ENCODE measurements at places on chromosomes 2 and 18.
A peak's percentile ranks its signal among the peaks of the same experiment; 100 is the strongest.

DNA sequence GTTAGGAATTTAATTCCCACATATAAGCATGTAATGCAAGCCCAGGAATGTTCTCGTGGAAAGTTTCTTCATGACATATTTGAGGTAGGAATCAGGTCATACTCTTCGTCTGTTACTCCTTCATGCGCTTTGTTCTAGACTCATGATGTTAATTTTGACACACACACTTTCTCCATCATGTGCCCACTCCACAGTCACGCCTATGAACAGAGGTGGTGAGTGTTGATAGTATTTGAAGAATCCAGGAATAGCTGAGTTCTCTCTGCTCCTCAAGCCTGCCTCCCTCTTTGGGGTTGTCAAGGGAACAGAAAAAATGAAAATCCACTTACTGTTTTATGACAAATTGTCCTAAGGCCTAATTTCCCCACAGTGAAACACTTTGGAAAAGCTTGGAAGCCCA is 117.3 kb upstream of the SERPINE2 start:
- no peak for DNase-seq

DNA sequence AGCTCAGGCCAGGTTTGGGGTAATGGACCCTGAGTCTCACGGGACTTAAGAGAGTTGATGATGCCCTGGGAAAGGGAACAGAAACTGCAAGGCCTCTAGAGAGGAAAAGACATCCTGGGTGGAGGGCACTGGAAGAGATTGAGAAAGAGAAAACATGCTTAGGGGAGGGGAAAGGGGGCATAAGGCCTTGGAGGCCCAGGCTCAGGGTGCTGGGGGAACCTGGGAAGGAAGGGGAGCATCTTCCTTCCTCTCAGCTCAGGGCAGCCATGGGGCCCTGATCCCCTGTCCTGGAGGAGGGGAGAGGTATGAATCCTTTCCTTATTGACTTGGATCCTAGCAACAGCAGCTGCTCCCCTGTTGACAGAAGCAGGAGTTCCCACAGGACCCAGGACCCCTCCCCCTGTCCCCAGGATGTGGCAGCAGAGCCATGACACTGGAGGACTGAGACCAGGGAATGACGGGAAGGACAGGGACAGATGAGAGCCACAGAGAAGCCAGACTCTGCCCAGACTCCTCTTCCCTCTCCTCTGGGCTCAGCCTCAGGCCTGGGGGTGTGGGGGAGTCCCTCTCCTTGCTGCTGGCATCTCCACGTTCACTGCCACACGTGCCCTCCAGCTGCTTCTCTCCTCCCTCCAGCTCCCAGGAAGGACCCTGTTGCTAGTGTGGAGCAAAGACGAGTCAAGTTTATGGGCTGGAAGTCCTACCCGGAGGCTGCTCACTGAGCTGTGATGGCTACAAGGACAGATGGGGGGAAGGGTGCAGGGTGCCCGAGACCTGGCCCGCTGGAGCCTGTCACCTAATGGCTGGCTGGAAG is 815 bp downstream of the GPBAR1 start:
- DNase-seq: no peak

DNA sequence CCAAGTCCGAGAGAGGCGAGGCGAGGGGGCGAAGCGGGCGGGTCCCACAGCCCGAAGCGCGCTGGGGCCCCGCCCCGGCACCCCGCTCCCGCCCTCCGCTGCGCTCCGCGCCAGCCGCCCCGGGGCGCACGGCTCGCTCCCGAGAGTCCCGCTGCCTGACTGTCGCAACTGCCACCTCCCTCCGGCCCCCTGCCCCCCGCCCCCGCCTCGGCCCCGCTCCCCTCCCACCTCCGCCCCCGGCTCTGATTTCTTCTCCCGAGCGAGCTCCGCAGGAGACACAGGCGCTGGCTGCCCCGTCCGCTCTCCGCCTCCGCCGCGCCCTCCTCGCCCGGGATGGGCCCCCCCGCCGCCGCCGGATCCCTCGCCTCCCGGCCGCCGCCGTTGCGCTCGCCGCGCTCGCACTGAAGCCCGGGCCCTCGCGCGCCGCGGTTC is at the start of gene WNT6:
WNT6 (plus strand) TSS at position 250 of the 432 bp plus-strand sequence. CDS start 233 bp downstream, outside the sequence.
- DNase-seq: no peak

- no peak for DNase-seq
Observed at GRCh38 chr18:36889321-36889720, 60.4 kb downstream of the KIAA1328 start.

GRCh38 chr2:59578349-59578748 is 975.1 kb downstream of the BCL11A start:
- no peak for DNase-seq

- no peak for DNase-seq
Observed at GRCh38 chr2:121253021-121253673, 31.9 kb downstream of the TFCP2L1 start.

- DNase-seq: peak; percentile 42
Observed at GRCh38 chr2:157592948-157593347, 35.7 kb downstream of the ACVR1C start.

GRCh38 chr2:21256006-21256405 is 132.2 kb downstream of the TDRD15 start:
- DNase-seq: peak; percentile 93

DNA sequence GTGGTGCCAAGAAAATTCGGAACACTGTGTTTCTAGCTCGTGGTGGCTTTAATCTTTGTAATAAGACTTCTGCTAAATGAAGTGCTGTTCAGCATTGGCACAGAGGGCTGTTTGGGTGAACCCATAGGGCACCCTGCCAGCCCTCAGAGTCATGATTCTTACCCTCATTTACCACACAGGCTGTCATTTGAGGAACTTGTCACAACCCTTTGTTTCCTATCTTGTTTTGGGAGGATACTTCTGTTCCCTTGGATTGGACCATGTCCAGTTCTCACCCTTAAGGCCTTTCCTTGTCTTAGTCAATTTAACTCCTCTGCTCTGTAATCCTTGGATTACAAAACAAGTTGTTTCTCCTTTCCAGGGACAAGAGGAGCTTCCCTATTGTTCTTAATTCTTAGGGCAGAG is 225.7 kb downstream of the MTX2 start:
- peak; percentile 98 for DNase-seq

- no peak for DNase-seq
Observed at GRCh38 chr18:49364821-49365220, 95.6 kb downstream of the DYM start.

- peak; percentile 52 for DNase-seq
Observed at GRCh38 chr2:119158563-119159347, at the start of gene C1QL2. C1QL2 (minus strand) TSS chr2:119158751; CDS start chr2:119158269, 482 bp downstream.

DNA sequence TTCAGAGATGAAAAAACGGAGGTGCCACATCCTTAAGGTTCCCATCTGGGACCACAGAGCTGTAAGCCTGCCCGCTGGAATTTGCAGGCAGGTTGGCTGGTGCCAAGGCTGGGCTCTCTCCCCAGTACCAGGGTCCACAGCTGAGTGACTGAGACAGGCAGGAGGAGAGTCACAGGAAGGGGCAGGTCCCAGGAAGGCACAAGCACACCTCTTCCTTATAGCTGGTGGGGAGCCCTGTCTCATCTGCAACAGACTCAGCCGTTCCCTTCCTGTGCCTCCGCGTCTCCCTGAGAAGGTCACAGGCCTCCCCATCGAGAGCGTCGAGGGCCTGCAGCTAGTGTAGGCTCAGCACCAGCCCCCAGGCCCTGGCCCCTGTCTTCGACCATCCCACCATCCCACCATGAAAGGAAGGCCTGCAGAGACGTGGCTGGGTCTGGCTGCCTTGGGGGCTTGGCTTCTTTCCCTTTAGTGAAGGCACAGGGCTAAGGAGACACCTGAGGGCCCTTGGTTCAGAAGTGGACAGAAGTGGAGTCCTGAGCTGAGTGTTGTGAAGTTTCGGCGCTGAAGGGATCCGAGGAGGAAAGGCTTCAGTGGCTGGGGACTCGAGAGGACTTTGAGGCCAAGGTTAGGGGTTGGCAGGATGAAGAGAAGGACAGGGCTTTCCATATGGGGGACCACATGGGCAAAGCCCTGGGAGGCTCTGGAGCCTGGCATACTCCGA is 26.8 kb downstream of the GLI2 start:
- DNase-seq: no peak

DNA sequence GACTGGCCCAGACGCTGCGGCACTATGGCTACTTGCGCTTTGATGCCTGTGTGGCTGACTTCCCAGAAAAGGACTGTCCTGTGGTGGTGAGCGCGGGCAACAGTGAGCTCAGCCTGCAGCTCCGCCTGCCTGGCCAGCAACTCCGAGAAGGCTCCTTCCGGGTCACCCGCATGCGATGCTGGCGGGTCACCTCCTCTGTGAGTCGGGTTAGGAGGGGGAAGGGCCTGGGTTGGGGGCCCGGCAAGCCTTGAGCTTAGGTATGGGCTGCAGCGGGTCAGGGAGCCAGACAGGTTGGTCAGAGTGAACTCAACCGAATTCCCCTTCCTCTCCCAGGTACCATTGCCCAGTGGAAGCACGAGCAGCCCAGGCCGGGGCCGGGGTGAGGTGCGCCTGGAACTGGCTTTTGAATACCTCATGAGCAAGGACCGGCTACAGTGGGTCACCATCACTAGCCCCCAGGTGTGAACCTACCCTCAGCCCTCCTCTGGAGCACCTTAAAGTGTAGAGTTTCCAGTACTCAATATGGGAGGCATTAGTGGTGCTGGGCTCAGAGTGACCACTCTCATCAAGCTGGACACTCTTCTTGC is 4.9 kb downstream of the ZNF513 start:
- no peak for DNase-seq

- DNase-seq: no peak
Observed at GRCh38 chr18:8601277-8602032, 7.8 kb upstream of the RAB12 start.

DNA sequence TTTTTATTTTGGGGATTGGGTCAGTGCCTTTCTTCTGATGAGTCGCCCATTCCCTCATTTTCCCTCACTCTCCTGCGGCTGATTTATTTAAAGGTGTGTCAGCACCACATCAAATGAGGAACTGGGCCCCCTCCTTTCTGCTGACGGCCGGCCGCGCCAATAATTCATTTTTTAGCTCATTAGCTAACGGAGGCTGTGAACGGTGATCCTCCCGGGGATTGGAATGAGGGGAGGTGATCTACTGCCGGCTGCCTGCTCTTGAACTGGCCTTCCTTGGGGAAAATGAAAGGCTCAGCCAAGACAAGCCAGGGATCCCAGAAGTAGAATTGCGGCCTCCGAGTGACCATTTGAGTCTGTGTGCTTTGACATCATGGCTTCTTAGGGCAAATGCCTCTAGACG is 54.2 kb downstream of the GBX2 start:
- DNase-seq: no peak

DNA sequence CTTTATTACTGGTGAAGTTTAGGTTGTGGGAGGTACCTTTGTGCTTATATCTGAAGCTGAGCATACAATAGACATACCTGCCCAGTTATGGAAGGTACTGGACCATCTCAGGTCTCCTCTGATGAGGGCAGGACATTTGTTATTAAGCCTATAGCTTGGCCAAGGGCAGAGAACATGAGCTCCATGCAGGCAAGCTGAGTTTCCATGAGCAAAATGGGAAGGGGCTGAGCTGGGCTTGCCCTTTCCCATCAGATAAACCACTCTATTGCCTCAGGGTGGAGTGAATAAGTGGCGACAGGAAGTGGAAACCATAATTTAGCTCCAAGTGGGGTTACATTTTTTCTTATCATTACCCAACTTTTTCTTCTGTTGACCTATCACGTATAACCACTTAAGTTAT is 39.9 kb upstream of the EML6 start:
- DNase-seq: no peak

GRCh38 chr18:29912351-29912750 is 1130.2 kb downstream of the DSC3 start:
- DNase-seq: no peak

DNA sequence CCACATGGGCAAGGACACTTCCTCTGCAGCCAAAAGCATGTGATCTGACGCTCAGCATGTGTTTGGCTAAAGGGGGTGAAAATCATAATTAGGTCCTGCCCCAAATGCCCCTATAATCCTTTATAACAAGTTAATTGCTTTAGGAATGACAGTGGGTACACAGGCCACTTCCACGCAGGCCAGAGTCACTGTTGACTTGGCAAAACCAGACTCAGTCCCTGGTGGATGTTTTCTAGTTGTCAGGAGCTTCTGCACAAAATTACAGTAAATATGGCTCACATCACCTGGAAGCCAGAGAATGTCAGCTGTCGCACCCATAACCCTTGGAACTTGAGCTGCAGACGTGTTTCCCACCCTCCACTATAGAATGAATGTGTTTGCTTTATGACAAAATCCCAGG is 13.3 kb upstream of the PXDN start:
- no peak for DNase-seq

DNA sequence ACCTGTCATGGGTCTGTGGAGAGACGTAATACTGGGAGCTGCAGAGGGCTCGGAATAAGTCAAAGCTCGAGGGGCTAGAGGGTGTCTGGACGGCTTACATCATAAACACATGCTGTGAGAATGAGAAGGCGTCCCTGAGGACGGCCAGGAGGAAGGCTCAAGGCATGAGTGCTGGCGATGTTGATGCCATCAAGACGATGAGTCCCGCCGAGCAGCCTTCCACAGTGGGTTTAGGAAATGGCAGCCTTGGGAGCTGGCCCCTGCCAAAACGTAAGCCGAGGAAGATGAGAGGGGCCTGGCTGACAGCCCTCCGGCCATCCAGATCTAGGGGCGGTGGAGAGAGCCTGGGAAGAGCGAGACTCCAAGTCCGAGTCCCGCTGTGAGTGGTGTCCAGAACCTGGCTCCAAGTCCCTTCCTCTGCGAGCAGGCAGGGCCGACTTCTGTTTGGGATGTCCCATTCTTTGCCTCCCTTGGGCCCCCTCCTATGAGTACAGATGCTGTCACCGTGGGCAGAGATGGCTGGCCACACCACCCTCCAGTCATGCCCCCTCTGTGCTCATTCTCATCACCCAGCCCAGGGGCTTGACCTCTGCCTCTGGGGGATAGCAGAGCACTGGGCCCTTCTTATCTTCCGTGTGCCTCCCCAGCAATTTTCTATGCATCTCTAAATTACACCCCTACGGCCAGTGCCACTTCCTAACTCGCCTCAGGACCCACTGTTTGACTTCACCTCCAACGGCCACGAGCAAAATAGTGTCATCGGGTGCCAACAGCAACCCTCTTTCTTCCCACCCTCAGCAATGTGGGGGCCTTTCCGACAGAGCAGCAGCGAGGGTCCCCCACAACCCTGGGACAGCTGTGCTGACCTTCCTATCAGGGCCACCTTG is 175.7 kb downstream of the FAM210A start:
- DNase-seq: no peak

DNA sequence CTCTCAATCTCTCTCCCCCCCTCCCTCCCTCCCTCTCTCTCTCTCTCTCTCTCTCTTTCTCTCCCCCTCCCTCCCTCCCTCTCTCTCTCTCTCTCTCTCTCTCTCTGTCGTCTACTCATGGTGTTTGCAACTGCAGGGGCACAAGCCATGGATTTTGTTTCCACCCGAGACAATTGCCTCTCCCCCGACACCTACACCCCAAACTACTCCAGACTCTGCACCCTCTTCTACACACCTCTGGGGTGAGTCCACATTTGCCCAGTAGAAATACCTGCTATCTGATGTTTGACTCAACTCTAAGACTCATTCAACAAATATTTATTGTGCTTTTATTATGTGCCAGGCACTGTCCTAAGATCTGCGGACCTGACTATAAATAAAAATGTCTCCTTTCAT is 93.7 kb downstream of the TMEM17 start:
- no peak for DNase-seq

- no peak for DNase-seq
Observed at GRCh38 chr2:34822616-34823015, 1223.5 kb upstream of the FAM98A start.

GRCh38 chr2:29000956-29001355 is 19.9 kb downstream of the TOGARAM2 start:
- peak; percentile 30 for DNase-seq

- DNase-seq: no peak
Observed at GRCh38 chr2:179954026-179954425, 53.1 kb downstream of the CWC22 start.

All from common myeloid progenitor, CD34-positive (primary cell).